Activated effector memory CD4-positive, alpha-beta T cell treated with anti-CD3 and anti-CD28 coated beads, Interleukin-2, amount 50 U/mL, for 16 hours (primary cell): ENCODE measurements at places on chromosomes 1 and 21.

- no peak for DNase-seq
These were observed 11.6 kb downstream of the ARHGEF2 start for GRCh38 chr1:155966750-155967149.

- DNase-seq: no peak
These were observed 173.2 kb downstream of the EIF4G3 start for GRCh38 chr1:21003281-21004045.

GRCh38 chr1:184487531-184488193, 100.8 kb downstream of the C1orf21 start:
- no peak for DNase-seq

DNA sequence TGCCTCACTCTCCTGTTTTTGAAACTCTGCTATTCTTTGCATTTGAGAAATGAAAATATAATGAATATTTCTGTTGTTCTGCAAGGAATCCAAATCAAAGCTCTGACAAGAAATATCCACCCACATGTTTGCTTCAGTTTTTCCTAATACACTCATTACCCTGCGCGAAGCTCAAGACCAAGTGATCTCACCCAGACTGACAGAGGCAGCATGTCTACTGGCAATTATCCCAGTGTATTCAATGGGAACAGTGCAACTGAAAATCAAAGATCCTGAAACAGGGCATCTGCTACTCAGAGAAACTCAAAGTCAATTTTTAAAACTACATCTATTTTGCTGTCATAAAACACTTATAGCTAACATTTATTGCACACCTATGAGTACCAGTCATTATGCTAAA, 321.0 kb upstream of the LRRC7 start:
- no peak for DNase-seq

- peak; percentile 91 for DNase-seq
These were observed 6.7 kb downstream of the NCDN start for GRCh38 chr1:35564037-35564883.

DNA sequence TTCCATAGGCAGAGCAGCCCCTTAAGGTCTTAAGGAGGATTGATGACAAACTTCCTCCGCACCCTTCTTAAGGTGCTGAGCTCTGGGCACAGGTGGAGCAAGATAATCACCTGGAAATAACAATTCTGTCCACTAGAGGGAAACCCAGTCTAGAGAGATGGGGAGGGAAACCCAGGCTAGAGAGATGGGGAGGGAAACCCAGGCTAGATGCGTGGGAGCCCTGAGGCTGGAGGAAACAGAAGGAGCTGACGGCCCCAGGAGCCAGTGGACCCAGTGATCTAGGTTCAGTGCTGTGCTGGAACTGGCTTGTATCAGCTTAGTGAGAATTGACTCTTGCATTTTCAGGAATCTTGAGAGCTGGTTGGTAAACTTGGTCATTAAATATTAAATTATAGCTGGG, 17.8 kb upstream of the MYCL start:
- peak; percentile 76 for DNase-seq

GRCh38 chr1:47571161-47571560, 133.3 kb downstream of the FOXD2 start:
- no peak for DNase-seq

- no peak for DNase-seq
These were observed 117.2 kb downstream of the CNIH3 start for GRCh38 chr1:224733027-224733911.

- DNase-seq: no peak
These were observed 100.4 kb downstream of the AJAP1 start for GRCh38 chr1:4754816-4755215.

DNA sequence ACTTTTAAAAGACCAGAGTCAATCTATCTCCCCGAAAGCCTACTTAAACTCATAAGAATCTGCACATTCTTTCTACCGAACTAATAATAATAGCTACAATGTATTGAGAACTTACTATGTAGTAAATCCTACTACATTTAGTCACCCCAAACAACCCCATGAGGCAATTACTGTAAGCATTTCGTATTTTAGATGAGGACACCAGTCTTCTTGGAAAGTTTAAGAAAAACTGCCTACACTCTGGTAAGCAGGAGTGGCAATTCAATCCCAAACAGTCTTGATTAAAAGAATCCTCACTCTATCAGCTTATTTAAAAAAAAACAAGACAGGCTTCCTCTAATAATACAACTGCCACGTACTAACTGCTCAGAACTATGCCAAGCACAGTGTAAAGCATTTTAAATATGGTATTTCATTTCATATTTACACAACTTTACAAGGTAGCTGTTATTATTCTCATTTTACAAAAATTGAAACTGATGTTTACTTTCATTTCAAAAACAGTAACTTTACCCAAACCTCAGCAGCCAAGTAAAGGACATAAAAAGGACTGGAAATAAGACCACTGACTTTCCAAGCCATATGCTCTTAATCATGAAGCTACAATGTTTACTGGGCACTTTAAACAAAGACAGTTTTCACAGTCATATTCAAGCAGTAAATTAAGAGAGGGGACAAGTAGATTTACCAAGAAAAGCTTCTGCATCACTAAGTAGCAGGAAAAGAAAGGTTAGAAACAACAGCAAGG, 13.9 kb downstream of the ARID4B start:
- DNase-seq: no peak

GRCh38 chr1:53046930-53047329, 15.1 kb upstream of the PODN start:
- DNase-seq: no peak

GRCh38 chr1:54979327-54979891, 1.0 kb upstream of the TMEM61 start:
- no peak for DNase-seq

DNA sequence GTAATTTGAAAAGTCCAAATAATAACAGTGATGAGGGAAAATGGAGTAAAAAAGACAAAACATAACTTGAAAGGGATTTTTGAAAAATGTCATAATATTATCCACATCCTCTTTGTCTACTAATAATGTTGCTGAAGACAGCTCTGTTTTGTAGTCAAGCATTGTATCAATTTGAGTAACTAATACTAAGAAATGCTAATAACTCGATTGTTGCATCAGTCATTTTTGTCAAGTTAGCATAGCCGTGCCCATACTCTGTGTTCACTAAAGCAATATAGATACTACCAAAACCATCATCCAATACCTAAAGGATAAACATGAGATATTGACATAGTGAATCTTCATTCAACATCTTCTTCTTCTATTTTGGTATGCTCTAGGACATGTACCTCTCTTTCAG, 17.3 kb downstream of the PDC start:
- DNase-seq: no peak

GRCh38 chr1:168842916-168843315, 113.9 kb upstream of the DPT start:
- DNase-seq: no peak

- DNase-seq: no peak
These were observed 39.5 kb downstream of the TOR3A start for GRCh38 chr1:179121159-179121938.

GRCh38 chr1:32241001-32241763, 5.8 kb upstream of the FAM167B start:
- DNase-seq: peak; percentile 77

GRCh38 chr1:109805486-109806165, 41.9 kb upstream of the EPS8L3 start:
- peak; percentile 27 for DNase-seq

DNA sequence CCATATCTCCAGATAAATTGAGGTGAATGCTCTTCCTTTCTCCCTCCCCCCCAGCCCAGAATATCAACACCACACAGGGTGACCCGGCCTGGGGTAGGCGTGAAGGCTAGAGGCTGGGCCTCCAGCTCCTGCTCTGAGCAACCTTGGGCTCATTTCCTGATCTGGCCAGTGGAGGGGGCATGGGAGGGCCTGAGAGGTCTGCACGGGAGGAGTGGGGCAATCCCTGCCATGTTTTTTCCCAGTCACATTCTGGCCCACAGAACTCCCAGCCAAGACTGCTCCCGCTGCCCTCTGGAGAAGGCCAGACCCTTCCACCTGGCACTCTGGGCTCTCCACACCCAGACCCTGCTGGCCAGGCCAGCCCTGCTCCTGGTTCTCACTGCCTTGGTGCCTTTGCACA, 3.9 kb downstream of the CLDN19 start:
- peak; percentile 60 for DNase-seq

DNA sequence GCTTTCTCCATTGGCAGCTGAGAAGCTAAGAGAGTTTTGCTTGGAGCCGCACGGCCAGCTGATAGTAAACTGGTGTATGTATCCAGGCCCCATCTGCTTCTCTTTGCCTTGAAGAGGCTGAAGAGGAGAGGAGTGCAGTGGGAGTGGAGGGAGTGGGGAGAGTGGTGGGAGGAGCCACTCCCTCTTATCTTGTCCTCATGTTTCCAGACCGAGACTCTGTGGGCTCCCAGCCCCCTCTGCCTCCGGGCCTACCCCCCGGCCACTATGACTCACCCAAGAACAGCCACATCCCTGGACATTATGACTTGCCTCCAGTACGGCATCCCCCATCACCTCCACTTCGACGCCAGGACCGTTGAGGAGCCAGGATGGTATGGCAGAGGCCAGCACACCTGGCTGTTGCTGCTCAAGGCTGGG, 6.0 kb upstream of the LRRC71 start:
- DNase-seq: no peak

DNA sequence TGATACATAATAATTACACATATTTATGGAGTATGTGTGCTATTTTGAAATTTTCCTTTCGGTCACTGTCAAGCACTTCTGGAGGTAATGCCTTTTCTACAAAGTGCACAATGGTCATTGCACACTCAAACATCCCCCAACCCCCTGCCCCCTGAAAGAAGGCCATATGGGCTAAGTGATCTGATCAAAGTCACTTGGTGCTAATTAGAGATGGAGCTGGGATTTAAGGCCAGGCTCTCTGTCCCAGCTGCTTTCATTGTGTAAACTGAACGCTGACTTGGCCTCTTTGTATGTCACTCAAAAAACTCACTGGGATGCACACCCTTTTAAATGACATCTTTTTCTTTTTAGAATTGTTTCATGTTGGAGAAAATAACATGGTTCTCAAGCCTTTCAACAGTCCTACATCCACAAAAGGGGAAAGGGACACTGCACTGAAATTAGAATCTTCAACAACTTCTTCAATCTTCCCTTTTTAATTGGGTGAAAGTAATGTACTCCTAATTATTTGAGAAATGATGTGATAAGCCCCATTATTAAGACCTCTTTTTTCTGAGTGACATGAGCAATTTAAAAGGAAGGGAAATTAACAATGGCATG, 149.2 kb downstream of the ST6GALNAC5 start:
- DNase-seq: no peak

DNA sequence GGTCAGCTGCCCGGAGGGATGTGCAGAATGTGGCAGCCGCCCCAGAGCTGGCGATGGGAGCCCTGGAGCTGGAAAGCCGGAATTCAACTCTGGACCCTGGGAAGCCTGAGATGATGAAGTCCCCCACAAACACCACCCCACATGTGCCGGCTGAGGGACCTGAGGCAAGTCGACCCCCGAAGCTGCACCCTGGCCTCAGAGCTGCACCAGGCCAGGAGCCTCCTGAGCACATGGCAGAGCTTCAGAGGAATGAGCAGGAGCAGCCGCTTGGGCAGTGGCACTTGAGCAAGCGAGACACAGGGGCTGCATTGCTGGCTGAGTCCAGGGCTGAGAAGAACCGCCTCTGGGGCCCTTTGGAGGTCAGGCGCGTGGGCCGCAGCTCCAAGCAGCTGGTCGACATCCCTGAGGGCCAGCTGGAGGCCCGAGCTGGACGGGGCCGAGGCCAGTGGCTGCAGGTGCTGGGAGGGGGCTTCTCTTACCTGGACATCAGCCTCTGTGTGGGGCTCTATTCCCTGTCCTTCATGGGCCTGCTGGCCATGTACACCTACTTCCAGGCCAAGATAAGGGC, 33.5 kb upstream of the LHX4 start:
- no peak for DNase-seq

GRCh38 chr1:177561436-177561835, 390.7 kb downstream of the BRINP2 start:
- no peak for DNase-seq

DNA sequence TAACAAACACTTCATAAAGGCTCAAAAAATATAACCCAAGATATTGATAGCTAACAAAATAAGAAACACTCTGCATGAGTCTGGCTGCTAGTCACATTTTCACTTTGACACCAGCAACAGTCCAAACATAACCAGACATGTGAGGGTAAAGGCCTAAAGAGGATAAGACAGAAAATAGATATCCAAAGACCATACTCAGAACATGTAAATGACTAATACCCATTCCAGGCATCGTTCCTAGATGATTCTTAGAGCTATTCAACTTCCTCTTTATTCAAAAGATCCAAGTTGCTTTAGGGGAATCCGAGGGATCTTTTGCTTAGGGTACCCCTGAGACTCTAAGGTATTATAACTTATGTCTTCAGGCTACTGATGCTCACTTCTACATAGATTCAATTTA, 5.1 kb downstream of the COL24A1 start:
- no peak for DNase-seq

DNA sequence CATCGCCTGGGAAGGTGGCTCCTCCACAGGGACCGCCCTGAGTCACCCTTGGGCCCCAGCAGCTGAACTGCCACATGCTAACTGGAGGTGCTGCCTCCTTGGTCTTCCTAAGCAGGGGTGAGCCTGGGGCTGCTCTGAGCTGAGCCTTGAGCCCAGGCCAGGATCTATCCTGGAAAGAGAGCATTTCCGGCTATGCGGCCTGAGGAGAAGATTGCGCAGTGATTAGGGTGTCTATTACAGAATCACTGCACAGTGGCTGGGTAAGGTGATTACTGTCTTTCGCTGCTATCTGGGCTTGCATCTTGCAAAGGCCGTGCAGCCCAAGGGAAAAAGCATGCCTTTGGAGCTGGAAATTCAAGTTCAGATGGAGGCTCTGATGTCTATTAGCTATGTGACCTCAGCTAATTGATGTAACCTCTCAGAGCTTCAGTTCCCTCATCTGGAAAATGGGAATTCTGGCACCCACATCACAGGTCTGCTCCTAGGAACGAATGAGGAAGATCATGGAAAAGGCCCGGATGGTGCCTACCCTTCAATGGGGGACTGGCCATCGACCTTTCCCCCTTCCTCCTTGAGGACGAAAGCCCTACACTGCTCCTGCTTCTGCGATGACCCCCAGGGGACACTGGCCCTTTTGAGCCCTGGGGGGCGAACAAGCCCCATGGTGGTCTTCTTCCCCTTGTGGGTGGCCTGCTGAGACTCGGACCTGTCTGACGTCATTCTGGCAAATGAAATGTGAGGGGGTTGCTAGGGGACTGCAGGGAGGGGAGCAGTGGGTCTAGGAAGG, 38.0 kb downstream of the GPR161 start:
- no peak for DNase-seq

DNA sequence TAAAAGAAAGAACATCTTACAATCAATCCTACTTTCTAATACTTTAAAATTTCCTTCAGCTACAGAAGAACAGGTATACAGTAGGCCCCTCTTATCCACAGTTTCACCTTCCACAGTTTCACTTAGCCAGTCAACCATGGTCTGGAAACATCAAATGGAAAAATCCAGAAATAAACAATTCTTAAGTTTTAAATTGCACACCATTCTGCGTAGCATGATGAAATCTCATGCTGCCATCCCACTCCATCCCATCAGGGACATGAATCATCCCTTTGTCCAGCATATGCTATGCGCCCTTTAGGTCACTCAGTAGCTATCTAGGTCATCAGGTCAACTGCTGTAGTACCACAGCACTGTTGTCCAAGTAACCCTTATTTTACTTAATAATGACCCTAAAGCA, 67.7 kb downstream of the HSF2BP start:
- no peak for DNase-seq
